ENCODE measurements at places on chromosomes 2 and 18. TPM values are rescaled to one million over a fixed set of nuclear protein-coding genes. Genes with fewer than 3 reads are reported as not detected.
A peak's percentile ranks its signal among the peaks of the same experiment; 100 is the strongest.

GRCh38 chr18:76468345-76469304 is 26.4 kb downstream of the ZNF516 start:
- DNase-seq: no peak

DNA sequence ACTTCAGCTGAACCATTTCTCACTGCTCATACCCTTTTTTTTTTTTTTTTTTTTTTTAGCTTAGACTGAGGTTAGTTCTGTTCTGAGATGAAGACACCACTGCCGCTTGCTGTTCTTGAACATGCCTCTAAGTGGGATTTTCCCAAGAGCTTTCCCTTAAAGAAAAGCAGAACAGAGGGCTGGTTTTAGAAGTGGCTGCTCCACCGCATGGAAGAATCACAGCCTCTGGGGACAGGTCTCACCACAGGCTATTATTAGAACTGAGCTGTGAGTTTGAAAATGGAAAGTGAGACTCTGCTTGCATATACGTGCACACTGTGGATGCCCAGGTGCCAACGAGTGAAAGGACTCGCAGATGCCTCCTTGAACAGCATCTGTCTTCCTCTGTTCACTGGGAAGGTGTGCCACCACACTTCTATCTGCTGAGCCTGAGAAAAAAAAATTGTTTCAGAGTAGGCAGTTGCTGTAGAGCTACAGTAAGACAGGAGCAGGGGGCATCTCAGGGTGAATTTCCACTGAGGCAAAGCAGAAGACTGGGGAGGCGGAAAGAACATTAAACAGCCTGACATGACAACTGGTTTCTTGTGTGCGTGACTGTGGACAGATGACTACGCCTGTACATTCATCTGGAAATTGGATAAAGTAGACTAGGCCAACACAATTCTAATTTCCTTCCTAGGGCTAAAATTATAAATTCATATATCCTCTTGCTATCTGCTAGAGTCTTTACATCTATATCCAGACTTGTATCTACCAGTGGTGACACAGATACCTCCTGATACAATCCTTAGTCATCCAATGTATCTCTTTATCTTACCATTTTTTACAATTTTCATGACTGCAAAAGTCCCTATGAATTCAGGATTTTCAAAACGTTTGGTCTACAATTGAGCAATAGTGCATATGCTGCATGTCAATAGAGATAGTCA is 1045.7 kb upstream of the CELF4 start:
- no peak for DNase-seq

GRCh38 chr2:127453392-127454171 is 35.4 kb downstream of the PROC start:
- peak; percentile 26 for DNase-seq

DNA sequence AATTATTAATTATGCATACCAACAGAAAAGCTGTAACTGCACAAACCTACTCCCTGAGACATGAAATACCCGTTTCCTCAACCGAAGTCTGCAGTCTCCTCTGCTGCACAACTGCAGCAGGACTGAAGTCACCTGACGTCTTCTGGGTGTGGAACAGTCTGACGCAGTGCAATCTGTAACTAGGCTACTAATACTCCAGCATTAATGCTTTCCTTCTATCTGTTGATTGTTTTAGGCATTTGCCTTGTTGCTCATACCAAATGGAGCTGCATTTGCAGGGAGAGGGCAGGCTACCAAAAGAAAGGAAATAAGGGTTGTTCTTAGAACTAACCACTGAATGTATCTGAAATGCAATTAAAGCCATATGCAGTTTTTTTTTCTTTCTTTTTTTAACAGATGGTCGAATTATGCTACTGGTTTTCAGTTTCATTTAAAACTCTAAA is 40.1 kb downstream of the RTN4 start:
- DNase-seq: no peak

DNA sequence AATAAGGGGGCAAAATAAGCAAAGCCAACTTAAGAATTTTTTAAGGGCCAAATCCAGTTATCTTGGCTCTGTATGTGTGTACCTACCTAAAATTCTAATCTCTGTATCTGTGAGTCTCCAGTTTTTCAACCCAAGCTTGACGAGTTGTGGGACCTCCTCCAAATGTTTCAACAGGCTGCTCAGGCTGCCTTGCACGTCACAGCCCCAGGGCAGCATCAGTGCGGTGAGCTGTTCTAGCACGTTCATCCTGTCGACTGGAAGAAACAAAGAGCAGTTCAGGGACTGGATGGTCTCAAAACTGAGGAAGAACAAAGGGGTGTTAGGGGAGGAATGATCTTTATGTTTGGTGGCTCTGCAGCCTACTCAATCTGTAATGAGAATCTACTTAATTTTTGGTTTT is 29.4 kb downstream of the NLRC4 start:
- DNase-seq: no peak

- no peak for DNase-seq
Measured at GRCh38 chr18:75010278-75010677, 198.7 kb downstream of the PTGR3 start.

DNA sequence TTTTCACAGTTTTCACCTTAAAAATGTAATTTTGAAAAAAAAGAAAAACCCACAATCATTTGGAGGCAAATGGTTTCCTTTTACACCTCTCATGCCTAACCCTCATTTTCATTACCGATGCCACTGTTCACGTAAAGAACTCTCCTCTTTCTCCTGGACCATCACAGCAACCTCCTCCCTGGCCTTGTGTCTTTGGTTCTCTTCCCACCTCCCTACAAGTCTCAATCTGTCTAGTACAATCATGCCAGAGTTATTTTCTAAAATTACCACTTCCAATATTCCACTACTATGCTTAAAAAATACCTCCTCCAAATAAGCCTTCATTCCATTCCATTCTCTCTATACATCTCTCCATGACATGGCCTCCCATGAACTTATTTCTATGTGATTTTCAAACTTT is 77.9 kb upstream of the RIT2 start:
- DNase-seq: no peak

- no peak for DNase-seq
Measured at GRCh38 chr2:9974343-9974742, 22.9 kb downstream of the GRHL1 start.

DNA sequence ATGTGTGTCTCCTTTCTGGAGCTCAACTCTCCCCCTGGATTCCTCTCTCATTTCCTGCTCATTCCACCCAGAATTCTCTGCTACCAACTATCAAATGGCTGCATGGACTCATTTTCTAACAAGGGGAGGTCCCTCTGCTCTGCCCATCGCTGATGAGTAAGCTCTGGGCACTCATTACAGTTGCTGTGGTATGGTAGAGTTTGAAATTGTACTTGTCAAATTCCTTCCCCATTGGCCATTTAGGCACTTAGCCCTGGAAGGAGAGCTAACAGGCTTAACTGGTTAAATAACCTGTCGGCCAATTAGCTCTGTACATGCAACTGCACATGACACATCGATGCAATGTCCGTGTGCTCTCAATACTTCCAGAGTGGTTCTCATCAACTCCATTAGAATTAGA is 20.4 kb downstream of the COL6A3 start:
- DNase-seq: peak; percentile 12

DNA sequence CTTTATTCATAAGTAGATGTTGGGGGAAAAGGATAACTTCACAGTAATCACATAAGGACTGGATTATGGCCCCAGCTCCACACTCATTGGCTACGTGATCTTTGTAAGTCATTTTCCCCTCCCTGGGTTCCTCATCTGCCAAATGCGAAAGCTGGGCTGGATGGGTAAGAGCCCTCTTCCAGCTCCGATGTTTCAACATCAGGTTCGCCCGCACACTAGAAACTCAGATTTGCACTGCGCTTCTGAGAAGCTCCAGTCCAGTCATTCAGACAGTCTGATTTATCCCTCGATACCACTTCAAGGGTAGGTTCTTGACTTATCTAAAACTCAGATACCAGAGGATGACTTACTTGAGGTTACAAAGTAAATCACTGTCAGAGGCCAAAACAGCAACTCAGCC is 31.0 kb upstream of the RMDN2 start:
- DNase-seq: no peak

DNA sequence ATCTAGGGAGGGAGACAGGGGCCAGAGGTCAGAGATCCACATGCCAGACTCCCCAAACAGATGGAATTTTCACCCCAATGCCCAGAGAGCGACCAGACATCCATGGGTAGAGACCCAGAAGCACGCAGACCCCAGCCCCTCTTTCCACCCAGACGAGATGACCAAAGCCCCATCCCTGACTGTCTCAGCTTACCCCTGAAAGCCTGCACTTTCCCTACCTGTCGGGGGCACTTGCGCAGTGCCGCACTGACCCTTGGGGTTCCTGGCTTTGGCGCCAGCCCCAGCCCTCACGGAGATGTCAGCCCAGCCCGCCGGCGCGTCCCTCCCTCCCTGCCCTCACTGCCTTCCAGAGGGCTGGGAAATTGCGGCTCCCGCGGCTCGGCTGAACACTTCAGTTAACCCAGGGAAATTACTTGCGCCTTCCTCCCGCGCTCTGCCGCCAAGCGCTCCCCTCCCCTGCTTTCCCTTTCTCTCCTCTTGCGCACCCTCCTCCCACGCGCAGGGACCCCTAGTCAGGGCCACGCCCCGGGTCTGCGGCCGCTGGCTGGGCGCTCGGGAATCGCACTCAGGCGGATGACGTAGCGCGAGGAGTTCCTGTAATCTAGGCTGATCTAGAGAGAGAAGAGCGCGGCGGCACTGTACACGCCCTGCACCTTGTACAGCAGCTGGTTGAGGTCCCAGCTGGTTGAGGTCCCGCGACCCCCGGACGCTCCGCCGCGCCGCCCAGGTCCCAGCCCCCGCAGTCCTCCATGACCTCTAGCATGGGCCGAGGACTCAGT is 12.0 kb downstream of the ALPG start:
- DNase-seq: peak; percentile 66

- no peak for DNase-seq
Measured at GRCh38 chr2:140555701-140556100, 1575.1 kb downstream of the LRP1B start.

DNA sequence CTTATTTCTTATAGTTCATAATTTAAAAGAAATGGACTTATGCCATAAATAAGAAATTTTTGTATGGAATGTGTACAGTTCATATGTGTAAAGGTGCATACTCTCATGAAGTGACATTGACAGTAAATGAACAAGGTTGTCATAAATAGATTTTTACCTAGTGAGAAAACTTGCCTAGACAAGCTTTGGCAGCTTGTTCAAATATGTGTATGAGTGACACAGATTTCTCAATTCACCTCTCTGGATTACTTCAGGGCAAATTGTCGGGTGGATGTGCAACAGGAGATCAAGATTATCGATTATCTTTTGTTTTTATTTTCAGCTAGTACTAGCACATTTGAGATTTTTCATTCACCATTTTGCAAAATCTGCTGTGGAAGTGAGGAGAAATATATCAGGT is 758.1 kb upstream of the ACVR2A start:
- DNase-seq: no peak

- no peak for DNase-seq
Measured at GRCh38 chr2:114684403-114684802, 242.0 kb downstream of the DPP10 start.

DNA sequence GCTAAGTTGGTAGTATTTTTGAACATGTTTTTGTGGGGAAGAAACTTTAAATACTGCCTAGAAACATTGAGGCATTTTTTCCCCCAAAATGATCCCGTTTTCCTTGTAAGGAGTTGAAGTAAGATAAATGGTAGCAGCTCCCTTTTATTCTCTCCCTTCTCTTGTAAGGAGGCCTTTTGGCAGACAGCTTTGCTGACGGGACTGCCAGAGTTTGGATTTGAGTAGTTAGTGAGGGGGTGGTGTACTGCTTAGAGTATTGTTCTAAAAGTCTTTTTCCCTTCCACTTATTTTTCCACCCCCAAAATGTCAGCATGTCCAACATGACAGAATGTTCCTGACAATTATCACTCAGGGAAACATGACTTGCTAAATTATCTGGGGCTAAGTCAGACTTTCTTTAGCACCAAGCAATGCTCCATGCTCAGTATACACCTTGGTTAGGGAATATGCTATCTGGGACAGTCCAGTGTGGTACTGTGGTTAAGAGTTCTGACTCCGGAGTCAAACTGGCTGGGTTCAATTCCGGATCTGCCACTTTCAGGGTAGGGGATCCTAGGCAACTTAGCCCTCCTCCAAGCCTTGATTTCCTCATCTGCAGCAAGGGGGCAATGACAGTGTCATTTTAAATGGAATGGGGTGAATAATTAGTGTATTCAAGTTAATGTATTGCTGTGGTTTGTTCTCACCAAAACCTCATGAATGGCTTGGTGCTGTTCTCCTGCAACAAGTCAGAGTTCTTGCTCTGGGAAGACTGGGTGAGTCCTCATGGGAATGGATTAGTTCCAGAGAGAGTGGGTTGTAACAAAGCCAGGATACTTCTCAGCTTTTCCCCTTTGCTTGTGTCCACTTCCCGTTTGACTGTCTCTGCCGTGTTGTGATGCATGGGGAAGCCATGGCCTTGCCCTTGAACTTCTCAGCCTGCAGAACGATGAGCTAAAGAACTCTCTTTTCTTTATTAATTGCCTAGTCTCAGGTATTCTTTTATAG is 116.2 kb downstream of the TANC1 start:
- DNase-seq: peak; percentile 51

CDH19 gene
- total RNA-seq: not detected

CNGA3 gene
- not detected for total RNA-seq

SRD5A2 gene
- not detected for total RNA-seq

COLEC11 gene
- not detected for total RNA-seq

CGREF1 gene
- 3.4 TPM for total RNA-seq

MLPH gene
- total RNA-seq: 53.1 TPM

CROCC2 gene
- total RNA-seq: not detected

GCG gene
- total RNA-seq: not detected

All from Daoy (cell line).